ENCODE measurements at places on chromosomes 4 and X.

DNA sequence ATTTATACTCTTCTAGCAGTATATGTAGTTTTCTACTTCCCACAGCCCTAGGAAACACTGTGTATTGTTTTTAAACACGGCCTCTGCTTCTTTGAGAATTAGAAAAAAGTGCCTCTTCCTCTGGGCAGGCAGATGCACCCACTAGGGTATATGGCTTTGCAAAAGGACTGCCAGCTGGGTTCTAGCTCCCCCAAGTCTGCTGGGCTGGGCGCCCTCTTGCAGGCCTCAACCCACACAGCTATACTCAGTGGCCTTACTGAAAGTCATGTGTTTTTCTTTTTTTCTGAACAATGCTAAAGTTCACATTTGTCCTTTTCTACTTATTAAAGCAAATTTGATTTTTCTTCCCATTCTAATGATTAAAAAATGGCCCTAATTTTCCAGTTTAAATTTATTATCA lies 35.5 kb upstream of the BMPR1B start:
- no peak for DNase-seq

GRCh38 chr4:15368856-15369255 lies 59.0 kb upstream of the C1QTNF7 start:
- DNase-seq = no peak

GRCh38 chr4:100022792-100023222 lies 72.7 kb upstream of the H2AZ1 start:
- no peak for DNase-seq

DNA sequence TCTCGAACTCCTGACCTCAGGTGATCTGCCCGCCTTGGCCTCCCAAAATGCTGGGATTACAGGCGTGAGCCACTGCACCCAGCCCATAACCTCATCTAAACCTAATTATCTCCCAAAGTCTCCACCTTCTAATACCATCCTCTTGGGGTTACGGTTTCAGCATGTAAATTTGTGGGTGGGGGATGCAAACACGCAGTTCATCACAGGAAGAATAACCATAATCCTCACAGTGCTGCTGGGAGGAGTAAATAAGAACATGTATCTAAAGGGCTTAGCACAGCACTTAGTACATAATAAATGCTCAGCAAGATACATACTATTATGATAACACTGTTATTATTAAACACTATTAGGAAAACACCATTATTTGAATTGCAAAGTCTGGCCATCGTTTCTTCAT lies 116.4 kb downstream of the CORIN start:
- no peak for DNase-seq

DNA sequence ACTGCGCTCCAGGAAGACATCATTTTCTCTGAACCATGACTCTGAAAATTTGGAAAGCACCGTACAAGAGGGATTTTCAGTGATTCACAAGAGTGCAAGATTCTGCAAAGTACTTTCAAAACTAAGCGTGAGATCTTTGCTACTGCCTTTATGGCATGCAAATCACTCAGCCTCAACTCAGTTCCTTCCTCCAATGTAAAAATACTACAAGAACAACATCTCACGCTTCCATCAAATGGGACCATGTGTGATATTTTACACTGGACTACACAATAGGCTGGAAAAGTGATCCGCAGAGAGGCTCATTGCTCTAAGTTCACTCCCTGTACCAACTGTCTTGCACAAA lies 674 bp upstream of the IL15 start:
- no peak for DNase-seq

GRCh38 chrX:78643874-78644273 lies 15.3 kb downstream of the RTL3 start:
- no peak for DNase-seq

- no peak for DNase-seq
These were observed 66.3 kb upstream of the TRIM2 start for GRCh38 chr4:153137677-153138630.

- DNase-seq = no peak
These were observed 416.5 kb downstream of the TEX13C start for GRCh38 chrX:125736008-125736729.

GRCh38 chr4:14254252-14254651 lies 626.7 kb upstream of the BOD1L1 start:
- DNase-seq = no peak

- DNase-seq = no peak
These were observed 206.2 kb downstream of the RCHY1 start for GRCh38 chr4:75308049-75308448.

- DNase-seq = no peak
These were observed 50.4 kb downstream of the GSTCD start for GRCh38 chr4:105758958-105759357.

DNA sequence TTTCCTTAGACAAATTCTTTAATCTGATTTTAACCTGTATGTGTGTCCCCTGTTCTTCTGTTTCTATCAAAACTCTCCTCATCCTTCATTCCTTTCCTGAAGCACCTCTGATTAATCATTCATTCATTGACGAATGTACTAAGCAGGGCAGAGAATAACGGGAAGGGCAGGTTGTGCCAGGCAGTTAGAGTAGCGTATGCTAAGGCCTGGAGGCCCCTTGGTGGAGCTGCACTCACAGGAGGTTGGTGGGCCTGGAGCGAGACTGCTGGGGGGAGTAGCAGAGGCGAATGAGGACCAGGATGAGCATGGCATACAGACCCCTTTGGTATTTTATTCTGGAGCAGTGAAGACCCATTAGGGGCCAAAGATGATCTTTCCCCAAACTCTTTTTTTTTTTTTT lies 22.5 kb downstream of the PTTG2 start:
- DNase-seq = no peak

GRCh38 chr4:174316954-174317353 lies 33.2 kb downstream of the CEP44 start:
- no peak for DNase-seq

GRCh38 chrX:21529771-21530170 lies 128.4 kb downstream of the KLHL34 start:
- DNase-seq = no peak

- no peak for DNase-seq
These were observed 1819.5 kb upstream of the TENM3 start for GRCh38 chr4:180423712-180424057.

GRCh38 chr4:183300655-183301054 lies 19.4 kb downstream of the CLDN22 start:
- DNase-seq = no peak

- DNase-seq = no peak
These were observed 135.5 kb downstream of the PALLD start for GRCh38 chr4:168632301-168632725.

DNA sequence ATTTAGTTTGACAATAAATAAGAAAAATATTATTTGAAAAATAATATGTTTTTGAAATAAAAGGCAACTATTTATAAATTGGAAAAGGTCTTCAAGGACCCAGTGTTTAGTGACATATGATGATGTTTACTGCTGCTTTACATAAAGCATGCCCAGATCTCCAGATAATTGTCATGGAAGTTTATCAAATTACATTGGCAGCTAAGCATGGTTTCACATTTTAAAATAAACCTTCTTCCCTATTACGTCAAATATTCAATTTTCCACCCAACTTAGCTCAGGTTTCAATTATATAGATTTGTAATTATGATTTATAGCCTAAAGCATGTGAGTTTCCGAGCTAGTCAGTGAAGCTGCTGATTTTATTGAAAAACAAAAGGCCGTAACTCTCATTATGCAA lies 417.2 kb downstream of the CFAP47 start:
- DNase-seq = no peak

DNA sequence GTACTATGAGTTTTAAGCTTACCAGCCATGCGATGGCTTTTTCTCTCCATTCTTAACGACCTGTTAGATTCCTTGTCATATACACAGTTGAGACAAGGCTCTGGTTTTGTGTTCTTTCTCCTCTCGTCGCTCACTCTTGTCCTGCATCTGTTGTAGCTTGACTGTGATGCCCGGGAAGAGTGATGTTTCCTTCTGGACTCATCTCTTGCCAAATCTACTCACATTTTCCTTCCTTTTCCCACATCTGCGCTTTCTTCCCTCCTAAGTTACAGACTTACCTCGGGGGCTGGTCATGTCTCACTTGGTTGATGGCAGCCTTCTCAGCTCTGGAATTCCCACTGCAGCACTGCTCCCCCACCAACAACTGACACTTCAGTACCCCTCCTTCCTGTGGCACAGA lies 4.8 kb upstream of the MAP7D3 start:
- no peak for DNase-seq

GRCh38 chr4:76784237-76784636 lies 113.7 kb downstream of the SOWAHB start:
- DNase-seq = no peak

DNA sequence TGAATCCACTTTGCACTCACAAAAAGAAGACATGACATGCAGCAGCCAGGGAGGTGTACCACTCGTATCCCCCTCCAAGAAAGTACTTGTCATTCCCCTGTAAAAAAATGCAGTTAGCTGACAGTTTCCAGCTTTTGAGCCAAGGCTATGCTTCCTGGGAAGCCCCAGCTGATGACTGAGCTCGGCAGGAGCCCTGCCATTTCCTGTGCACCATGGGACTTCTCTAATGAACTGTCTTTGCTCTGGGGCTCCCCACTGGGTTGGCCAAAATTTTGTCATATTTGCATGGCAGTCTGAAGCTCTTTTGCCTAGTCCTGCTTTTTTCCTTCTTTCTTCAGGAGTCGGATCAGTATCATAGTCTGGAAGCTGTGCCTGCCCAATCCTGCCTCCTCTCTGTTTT lies 104.5 kb upstream of the MAOA start:
- DNase-seq = no peak

DNA sequence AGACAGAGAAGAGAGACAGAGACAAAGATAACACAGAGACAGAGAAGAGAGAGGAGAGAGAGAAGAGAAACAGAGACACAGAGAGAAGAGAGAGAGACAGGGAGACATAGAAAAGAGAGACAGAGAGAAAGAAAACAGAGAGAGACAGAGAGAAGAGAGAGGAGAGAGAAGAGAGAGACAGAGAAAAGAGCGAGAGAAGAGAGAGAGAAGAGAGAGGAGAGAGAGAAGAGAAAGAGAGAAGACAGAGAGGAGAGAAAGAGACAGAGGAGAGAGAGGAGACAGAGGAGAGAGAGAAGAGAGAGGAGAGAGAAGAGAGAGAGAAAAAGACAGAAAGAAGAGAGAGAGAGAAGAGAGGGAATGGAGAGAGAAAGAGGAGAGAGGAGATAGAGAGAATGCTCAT lies 601.1 kb upstream of the PRKX start:
- no peak for DNase-seq

DNA sequence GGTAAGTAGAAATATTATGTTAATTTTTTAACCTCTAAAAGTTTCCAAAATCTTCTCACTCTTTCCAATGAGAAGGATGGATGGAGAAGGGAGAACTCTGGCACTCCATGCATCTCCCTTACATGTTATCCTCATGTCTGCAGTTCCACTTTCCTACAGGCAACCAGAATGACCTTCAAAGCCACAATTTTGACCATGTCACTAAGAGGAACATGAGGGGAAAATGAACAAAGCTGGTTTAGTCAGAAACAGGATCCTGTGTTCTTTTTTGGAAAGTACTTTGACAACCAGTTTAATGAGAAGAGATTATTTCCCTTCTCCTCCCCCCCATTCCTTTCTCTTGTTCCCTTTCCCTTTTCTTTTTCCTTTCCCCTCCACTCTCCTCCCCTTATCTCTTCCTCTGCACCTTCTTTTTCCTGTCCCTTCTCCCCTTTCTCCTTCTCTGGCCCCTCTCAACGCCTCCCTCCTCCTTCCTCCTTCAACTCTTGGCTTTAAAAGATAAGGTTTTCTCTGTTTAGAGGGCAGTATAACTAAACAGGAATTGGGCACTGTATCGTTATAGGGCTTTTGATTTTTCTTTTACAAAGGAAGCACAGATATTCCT lies 42.5 kb downstream of the DTHD1 start:
- DNase-seq = no peak

GRCh38 chr4:180560896-180561295 lies 1682.3 kb upstream of the TENM3 start:
- no peak for DNase-seq

- DNase-seq = no peak
These were observed 125.5 kb upstream of the MAP3K15 start for GRCh38 chrX:19640693-19641374.

DNA sequence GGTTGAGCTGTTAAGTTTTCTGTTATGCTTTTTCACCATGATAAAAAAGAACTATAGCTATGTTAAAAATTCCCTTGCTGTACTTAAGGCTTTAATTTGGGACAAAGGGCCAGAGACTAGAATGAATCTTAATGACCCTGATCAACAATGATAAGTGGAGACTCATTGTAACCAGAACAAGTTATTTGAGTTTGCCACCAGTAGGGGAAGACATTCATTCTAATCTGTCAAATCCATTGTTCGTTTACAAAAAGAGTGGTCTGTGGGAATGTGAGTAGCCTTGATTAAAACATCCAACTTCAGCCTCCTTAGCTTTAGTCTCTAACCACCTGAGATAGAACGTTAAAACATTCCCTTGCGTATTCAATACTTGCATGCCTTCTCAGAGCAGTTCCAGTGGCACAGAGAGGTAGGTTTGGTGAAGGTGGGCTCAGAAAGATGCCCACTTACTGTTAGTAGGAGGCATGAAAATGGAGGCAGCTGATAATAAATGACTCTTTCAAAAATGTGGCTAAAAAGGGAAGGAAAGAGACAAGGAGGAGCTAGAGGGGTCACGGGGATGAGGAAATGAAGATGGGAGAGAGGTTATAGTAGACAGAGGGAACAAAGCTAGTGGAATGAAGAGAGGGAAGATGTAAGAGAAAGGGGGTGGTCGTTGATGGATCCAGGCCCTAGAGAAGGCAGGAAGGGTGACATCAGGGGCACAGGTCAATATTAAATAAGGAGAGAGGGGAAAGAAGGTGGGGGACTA lies 66.2 kb downstream of the EGF start:
- no peak for DNase-seq

- no peak for DNase-seq
These were observed 8.8 kb downstream of the CHST7 start for GRCh38 chrX:46582325-46582724.

- no peak for DNase-seq
These were observed 28.5 kb downstream of the TAF7L start for GRCh38 chrX:101262590-101262989.

DNA sequence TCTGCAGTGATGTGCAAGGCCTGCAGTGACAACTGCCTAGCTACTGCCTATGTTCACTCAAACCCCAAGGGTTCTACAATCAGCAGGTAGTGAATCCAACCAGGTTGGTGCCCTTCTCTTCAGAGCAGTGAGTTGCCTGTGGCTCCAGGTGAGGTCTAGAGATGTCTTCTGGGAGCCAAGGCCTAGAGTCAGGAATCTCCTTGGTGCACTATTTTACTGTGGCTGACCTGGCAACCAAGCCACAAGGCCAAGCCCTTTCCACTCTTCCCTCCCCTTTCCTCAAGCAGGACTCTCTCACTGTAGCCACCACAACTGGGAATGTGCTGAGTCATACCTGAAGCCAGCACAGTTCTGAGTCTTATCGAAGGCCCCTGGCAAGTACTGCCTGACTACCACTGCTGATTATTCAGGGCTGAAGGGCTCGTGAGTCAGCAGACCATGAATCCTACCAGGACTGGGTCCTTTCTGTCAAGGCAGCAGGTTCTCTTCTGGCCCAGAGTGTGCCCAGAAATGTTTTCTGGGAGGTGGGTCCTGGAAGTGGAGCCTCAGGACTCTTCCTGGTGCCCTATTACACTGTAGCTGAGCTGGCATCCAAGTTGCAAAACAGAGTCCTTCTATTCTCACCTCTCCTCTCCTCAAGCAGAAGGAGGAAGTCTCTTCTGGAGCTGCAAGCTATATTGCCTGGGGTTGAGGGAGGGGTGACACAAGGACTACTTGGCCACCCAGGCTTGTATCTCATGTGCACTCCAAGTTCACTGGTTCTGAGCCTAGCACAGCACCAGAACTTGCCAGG lies 111.6 kb downstream of the BTC start:
- no peak for DNase-seq

Measured in activated T-helper 2 cell treated with anti-CD3 and anti-CD28 coated beads, Interferon-gamma antibody, Interleukin-2, Interleukin-4, amounts not matched to agents 10 μg/mL and 5 μg/mL and 100 μg/mL, durations not matched to agents 14 hours and 24 hours and 36 hours (primary cell).